ENCODE measurements at places on chromosomes 5 and 9.

DNA sequence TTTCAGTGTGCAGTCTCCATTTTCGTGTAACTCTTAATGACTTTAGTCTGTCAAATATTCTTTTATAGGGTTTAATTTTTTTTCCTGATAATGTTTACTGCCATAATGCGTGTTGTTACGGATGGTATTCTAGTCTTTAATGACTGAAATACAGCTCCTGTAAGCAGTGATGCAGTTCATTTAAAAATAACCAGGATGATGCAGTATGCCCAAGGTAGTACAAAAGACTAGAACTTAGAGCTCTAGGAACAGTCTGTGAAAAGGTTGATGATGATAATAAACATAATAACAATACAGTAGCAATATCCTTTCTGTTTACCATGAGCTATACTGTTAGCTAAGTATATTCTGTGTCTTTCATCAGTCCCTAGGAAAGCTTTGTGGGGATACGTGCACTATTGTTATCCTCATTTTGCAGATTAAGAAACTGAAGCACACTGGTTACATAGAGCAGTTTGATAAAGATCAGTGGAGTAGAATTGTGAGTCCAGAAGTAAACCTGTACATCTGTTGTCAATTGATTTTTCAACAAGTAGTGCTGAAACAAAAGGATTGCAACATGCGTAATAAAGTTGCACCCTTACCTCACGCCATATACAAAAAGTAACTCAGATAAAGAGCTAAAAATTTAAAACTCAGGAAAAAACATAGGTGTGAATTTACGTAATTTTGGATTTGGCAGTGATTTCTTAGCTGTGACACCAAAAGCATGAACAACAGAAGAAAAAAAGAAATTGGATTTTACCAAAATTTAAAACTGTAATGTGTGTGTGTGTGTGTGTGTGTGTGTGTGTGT, 64.5 kb downstream of the MTREX start:
- DNase-seq, result no peak

- no peak for DNase-seq
Measured at GRCh38 chr5:78734094-78734845, 85.7 kb upstream of the LHFPL2 start.

- DNase-seq, result no peak
Measured at GRCh38 chr5:75381456-75381855, 44.4 kb downstream of the HMGCR start.

- DNase-seq, result no peak
Measured at GRCh38 chr9:27940535-27940934, 367.3 kb upstream of the C9orf72 start.

DNA sequence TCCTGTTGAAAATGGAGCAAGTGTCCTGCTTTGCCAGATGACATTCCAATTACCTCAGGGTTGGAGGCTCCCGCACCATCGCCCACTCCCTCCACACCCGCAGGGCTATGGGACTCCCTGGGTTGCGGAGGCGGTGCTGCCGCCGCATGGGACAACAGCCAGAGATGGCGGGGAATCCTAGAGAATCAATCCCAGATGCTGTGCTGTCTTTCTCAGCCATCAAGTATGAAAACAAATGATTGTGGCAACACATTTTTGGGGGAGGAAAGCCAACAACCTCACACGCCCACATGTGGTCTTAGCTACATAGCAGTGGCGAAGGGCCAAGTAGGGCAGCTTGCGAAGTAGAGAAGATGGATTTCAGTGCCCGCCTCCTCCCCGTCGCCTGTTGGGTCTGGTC, 46.7 kb downstream of the IL31RA start:
- no peak for DNase-seq

DNA sequence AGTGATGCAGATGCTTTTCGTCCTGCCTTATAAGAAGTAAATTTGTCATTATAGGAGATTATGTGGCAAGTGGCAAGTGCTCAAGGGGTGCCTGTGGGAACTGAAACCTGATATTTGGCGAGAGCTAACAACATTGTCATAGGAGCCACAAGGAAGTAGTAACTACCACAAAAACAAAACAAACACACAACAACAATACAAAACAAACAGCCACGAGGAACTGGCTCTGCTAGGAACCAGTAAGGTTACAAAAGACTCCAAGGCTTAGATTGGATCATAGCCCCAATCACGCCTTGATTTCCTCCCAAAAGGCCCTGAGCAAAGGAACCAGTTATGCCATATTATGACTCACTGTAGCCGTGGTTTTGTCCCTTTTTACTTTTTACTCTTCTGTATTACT, 1045.2 kb downstream of the CDH12 start:
- no peak for DNase-seq

- DNase-seq, result no peak
Measured at GRCh38 chr5:115557667-115558387, 13.3 kb upstream of the FEM1C start.

DNA sequence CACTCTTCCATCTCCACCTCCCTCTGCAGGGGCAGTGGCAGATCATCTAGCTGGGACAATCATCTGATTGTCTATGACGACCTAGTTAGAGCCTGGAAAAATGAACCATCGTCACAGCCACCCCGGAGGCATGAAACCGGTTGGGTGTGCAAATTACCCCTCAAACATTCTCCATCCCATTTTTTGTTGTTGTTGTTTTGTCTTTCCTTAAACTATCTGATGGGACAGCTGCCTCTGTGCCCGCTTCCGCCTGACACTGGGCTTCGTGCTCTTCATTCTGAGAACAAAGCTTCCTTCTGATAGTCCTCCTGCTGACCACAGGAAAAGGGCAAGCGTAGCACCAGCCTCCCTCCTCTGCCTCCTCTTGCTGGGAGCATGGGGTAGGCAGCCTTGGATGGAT, 7.0 kb upstream of the NDST1 start:
- no peak for DNase-seq

DNA sequence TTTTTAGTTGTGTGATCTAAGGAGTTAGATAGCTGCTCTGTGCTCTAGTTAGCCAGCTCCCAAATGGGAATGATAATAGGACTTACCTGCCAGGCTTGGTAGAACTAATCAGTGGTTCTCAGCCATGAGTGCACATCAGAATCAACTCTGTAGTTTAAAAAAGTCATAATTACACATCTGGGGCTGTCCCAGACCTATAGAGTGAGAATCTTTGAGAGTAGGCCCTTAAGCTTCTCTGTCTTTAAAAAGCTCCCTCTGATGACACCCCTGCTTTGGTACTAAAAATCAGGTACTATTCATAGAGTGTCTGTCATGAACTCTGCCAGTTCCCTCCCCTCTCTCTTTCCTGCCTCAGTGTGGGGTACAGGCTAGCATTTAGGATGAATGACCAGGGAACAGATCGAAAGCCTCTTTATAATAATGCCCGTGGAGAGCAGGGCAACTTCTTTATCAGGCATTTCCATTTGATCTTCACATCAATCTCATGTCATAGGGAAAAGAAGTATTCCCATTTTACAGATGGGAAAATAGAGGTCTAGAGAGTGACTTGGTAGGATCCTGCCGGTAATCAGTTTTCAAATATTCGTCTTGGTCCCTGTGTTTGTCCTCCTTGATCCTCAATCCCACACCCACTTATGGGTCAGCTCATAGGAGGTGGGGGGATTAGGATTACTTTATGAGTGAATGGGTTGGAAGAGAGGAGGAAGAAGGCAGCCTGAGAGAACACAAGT, 15.3 kb downstream of the PPARGC1B start:
- DNase-seq, result no peak

GRCh38 chr5:35811108-35811741, 45.5 kb upstream of the IL7R start:
- no peak for DNase-seq

- no peak for DNase-seq
Measured at GRCh38 chr5:55800924-55801323, 50.2 kb upstream of the IL31RA start.

DNA sequence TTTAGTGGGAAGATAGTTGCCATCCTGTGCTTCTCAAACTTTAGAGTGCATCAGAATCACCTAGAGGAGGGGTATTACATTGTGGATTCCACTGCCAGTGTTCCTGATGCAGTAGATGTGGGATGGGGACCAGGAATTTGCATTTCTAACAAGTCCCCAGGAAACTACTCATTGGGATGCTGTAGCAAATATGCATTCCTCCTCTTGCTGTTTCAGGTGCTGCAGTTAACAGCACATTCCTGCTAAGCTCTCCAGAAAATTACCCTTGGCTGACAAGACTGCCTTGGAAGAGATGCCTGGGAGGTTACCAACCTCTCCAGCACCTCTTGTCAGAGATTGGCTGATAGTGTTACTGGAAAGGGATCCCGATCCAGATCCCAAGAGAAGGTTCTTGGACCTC, 270.5 kb downstream of the OSTF1 start:
- no peak for DNase-seq

DNA sequence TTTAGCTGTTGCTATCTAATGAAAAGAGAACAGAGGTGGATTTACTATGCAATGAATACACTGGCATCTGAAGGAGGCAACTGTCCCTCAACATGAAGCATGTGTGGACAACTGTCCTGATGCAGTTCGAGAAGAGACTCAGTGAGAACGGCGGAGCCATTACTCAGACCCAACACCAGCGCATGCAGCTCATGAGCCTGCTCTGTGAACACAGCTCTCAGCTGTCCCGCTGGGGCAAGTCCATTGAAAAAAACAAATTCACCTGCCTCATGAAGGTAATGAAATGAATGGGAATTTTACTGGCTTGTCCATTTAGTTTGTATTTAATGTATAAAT, 78.8 kb downstream of the SPTLC1 start:
- no peak for DNase-seq

DNA sequence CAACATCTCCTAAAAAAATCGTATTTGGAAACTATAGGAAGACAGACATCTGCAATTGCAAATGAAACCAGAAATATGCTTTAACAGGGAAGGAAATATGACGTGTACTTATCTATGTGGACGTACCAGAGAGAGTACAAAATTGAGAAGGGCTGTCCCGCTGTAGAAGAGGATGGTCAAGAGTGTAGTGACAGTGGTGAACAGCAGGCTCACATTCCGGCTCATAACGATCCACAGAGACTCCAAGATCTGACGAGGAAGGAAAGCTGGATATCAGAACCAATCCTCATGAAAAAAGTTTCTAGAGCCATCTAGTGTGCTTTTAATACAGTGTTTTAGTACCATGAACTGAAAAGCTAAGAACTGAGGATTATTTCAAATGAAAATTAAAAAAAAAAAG, 37.1 kb upstream of the CTNNAL1 start:
- no peak for DNase-seq

DNA sequence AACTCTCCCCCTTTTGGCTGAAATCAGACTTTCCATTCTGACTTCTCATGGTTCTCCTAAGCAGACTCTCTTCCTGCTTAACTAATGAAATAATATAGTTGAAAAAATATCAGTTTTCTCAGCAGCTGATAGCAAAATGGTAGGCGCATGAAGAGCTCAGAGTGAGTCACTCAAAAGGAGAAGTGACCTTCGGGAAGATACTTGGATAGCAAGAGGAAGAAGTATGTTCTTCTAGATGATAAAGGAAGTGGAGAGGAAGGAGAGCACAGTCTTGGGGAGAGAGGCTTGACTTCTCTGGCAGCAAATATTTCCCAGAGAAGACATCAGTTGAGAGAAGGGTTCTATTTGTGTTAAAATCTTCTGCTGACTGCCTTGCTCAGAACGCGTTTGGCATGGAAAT, 101.5 kb downstream of the TAF11L14 start:
- DNase-seq, result no peak

DNA sequence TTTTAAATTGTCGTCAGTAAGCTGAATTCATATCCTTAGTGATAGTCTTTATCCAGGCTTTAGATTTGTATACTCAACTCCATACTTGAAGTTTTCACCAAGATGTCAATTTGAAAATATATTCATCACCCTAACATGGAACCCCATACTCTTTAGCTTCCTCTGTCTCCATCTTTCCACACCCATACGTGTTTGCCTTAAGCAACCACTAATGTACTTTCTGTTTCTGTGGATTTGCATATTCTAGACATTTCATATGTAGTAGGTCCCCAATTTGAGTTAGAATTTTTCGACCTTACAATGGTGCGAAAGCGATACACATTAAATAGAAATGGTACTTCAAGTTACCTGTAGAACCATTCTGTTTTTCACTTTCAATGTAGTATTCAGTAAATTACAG, 65.2 kb downstream of the NSD1 start:
- no peak for DNase-seq

DNA sequence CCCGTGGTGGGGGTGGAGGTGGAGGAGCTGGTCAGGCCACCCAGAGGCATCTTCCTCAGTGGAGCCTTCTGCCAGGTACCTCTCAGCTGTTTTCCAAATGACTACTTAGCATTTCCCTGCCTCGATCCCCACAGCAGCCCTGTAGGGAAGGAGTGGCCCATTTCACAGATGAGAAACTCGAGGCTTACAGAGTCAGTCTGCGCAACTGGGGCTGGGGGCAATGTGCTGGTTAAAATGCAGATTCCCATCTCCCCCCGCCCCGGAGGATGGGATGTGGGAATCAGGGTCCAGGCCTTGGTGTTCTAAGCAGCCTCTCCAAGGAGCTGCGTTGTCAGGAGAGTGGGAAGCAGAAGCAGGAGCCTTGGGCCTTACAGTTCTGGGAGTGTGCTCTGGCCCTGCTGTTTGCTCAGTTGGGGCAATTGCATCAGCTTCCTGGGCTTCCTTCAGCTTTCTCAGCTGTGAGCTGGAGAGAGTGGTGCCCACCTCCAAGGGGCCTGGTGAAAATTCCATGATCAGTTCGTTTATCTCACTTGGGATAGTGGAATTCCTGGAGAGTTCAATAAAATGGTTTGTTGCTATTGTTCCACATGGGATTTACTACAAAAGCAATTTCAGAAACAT, 19.4 kb downstream of the ERGIC1 start:
- DNase-seq, result no peak

DNA sequence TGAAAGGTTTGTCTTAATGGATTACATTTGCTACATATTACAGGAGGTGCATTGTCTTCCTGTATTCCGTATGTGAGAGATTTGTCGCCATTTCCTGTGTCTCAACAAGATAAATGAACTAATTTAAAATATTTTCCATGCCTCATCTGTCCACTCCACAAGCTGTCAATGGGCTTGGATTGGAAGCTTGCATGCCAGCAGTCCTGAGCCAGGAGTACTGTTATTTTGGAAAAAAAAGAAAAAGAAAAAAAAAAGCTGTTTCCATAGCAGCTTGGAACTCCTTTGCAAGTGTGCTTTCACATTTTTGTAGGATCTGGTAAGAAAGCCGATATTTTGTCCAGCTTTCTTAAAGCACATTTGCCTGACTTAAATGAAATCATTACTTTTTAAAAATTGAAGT, 330.8 kb downstream of the KDM4C start:
- DNase-seq, result no peak

DNA sequence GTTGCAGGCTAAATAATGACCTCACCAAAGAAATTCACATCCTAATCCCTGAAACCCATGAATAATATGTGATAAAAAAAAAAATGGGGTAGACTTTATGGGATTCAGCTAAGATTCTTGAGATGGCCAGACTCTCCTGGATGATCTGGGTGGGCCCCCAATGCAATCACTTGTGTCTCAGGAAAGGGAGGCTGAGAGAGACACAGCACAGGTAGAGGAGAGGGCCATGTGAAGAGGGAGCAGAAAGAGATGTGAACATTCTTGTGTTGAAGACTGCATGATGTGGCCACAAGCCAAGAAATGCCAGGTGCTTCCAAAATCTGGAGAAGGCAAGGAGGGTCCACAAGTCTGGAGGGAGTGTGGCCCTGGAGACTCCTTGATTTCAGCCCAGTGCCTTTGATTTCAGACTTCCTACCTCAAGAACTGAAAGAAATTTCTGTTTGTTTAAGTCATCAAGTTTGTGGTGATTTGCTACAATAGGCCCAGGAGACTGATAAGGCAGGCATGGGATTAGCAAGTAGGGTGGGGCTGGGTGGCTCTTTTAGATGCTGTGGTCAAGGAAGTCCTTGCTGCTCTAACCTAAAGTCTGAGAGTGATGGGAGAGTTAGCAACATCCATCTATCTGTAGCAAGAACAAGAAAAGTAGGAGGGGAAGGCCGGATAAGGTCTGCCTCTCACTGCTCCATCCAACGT, 86.6 kb upstream of the FAM120A start:
- no peak for DNase-seq
